ENCODE measurements at places on chromosomes 1 and 21. TPM values are rescaled to one million over a fixed set of nuclear protein-coding genes. Genes with fewer than 3 reads are reported as not detected.

Gene COL9A2
- total RNA-seq = 0.43 TPM

Gene VANGL2
- 2.1 TPM for total RNA-seq

Gene DTL
- 66.3 TPM for total RNA-seq

Gene RYR2
- total RNA-seq = 0.40 TPM

Gene HSD3B1
- not detected for total RNA-seq

Gene SLC5A9
- total RNA-seq = not detected

Gene HP1BP3
- total RNA-seq = 151 TPM

Gene PALMD
- total RNA-seq = 0.63 TPM

Gene TBX19
- not detected for total RNA-seq

Gene CRYBG2
- total RNA-seq = 0.27 TPM

Gene OR2L8
- total RNA-seq = not detected

Gene TNFRSF9
- 1.3 TPM for total RNA-seq

Gene MOB3C
- 5.4 TPM for total RNA-seq

Gene CELA2A
- not detected for total RNA-seq

Gene TMEM52
- 0.69 TPM for total RNA-seq

Gene SLC1A7
- total RNA-seq = not detected

Gene ACADM
- total RNA-seq = 45.4 TPM

Gene MYBPH
- not detected for total RNA-seq

Gene FAM20B
- total RNA-seq = 23.2 TPM

Gene LIN28A
- not detected for total RNA-seq

Gene PTGS2
- total RNA-seq = 4.0 TPM

Gene KCNK2
- 5.0 TPM for total RNA-seq

Gene ADCY10
- not detected for total RNA-seq

Gene PRELP
- total RNA-seq = not detected

Gene KLF17
- total RNA-seq = 0.74 TPM

Gene STYXL2
- total RNA-seq = 0.07 TPM

Gene LMX1A
- not detected for total RNA-seq

Gene NCAM2
- 0.07 TPM for total RNA-seq

Gene TCHH
- under 0.01 TPM for total RNA-seq

Gene CYP4A22
- total RNA-seq = not detected

Gene GABPB2
- total RNA-seq = 5.5 TPM

Gene CYP4X1
- 0.03 TPM for total RNA-seq

Gene A3GALT2
- not detected for total RNA-seq
